ENCODE measurements at places on chromosomes 2 and 18.

DNA sequence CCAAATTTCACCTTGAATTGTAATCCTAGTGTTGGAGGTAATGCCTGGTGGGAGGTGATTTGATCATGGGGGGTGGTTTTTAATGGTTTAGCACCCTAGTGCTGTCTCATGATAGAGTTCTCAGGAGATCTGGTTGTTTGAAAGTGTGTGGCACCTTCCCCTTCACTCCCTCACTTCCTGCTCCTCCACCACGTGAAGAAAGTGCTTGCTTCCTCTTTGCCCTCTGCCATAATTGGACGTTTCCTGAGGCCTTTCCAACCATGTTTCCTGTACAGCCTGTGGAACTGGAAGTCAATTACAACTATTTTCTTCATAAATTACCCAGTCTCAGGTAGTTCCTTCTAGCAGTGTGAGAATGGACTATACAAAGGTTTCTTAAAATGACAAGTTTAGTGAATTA lies 251.8 kb upstream of the NETO1 start:
- no peak for DNase-seq

- DNase-seq, result no peak
Observed at GRCh38 chr2:68512966-68513365, 45.6 kb downstream of the APLF start.

DNA sequence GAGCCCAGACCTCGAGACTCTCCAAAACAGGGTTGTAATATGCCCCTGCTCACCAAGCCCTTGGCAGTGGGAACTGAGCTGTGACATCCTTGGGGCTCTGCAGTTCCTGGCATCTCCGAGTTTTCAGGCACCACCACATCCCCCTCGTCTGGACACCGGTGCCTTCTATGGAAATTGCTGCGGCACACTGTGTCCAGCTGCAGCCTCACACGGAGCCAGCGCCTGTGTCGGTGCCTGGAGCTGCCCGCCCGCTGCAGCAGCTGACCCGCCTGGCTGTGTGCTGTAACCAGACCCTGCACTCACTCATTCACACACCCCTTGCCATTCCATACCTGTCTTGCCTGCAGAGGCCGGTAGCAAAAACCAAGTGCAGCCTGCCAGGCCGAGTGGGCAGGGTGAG lies 11.8 kb downstream of the IWS1 start:
- no peak for DNase-seq

DNA sequence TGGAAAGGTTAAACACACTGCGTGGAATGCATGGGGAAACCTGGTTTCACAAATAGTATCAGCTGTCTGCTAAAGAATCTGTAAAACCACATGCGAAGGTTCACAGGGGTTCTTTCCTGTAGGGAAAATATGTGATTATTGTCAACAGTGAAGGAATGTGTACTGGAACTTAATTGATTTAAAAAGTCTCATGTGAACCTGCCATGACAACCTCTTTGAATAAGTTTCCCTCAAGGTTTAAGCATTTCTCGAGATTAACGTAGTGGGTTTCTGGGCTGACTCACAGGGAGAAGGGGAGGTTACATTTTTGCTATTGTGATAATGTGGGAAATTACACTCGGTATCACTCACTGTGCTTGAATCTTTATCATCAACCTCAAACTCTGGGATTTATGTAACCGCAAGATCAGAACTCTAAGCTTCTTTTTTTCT lies 28.2 kb upstream of the IL1R1 start:
- DNase-seq, result no peak

DNA sequence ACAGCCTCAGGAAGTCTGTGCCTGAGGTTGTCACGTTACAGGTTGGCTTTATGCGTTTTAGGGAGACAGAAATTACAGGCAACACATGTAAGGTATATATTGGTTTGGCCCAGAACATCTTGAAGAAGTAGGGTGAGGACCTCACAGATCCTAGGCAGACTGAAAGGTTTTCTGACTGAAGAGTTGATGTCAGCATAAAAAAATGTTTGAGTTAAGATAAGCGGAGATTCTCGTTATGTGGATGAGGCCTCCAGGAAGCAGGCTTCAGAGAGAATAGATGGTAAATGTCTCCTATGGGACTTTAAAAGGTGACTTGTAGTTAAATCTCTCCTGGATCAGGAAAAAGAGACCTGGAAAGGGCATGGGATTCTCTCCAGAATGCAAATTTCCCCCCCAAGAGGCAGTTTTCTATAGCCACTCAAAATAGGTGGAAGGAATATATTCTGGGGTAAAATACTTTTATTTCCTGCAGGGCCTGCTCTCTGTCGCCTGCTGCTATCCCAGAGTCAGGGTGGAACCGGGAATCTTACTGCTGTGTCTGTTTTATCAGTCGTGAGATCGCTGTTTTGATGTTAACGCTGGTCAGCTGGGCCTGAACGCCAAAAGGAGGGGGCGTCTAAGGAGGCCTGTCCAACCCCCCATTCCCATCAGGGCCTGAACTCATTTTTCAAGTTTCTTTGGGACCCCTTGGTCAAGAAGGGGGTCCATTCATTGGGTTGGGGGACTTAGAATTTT lies 171.1 kb downstream of the HDAC4 start:
- DNase-seq, result no peak

DNA sequence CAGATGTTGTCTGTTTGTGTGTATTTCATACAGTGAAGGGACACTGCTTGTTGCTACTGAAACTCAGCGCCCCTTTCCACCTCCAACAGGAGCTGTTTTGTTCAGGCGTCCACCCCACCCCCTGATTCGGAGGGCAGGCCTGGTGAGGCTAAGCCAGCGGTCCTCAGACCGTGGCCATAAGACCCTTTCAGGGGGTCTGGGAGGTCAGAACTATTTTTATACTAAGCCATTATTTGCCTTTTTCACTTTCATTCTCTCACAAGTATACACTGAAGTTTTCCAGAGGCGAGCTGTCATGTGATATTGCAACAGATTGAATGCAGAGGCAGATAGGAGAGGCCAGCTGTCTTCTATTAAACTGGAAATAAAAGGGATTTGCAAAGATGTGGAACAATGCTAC lies 39.7 kb upstream of the IGFBP5 start:
- DNase-seq, result no peak
